Retina (tissue), 1 donor: ENCODE measurements at places on chromosomes 11 and 22.

GRCh38 chr22:43969021-43969878, 14.0 kb downstream of the SAMM50 start:
- DNase-seq: no peak

GRCh38 chr11:117876341-117877119, at the start of gene FXYD6:
FXYD6 (minus strand) TSS chr11:117876658; CDS start chr11:117842776, 33,882 bp downstream.
- peak; percentile 91 for DNase-seq

DNA sequence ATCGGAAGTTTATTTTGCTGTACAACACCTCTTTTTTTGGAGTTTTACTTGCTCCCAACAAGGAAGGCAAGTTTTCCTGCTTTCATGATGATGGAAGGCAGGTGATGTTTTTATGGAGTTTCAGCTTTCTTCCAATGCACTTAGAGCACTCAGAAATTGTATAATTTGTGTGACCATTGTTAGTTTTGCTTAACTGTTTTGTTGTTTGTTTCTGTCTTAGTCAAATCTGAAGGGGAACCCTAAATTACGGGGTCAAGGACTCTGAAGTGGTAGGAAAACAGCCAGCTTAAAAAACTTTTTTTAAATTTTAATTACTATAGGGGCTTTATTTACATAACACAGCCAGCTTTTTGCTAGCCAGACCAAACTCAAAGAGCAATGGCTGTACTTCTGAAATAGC, 14.7 kb downstream of the APOL6 start:
- DNase-seq: no peak

DNA sequence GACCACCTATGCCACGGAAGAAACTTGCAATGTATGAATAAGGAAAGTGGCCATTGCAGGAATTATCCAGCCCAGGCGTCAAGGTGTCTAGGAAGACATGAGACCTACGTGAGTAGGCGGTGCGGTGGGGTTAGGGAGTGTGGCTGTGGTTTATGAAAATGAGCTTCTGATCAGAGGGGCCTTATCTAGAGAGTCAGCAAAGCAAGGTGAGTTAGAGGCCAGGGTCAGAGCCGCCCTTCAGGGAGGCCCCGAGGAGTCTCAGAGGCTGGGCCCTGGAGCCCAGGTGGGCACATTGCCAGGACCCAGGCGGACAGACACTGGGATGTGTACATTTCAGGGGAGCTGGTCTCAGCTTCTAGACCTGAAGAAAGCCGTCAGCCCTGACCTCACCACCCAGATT, 13.8 kb upstream of the LINC01488 start:
- DNase-seq: no peak

GRCh38 chr11:65554057-65554818, 3.9 kb downstream of the LTBP3 start:
- no peak for DNase-seq

DNA sequence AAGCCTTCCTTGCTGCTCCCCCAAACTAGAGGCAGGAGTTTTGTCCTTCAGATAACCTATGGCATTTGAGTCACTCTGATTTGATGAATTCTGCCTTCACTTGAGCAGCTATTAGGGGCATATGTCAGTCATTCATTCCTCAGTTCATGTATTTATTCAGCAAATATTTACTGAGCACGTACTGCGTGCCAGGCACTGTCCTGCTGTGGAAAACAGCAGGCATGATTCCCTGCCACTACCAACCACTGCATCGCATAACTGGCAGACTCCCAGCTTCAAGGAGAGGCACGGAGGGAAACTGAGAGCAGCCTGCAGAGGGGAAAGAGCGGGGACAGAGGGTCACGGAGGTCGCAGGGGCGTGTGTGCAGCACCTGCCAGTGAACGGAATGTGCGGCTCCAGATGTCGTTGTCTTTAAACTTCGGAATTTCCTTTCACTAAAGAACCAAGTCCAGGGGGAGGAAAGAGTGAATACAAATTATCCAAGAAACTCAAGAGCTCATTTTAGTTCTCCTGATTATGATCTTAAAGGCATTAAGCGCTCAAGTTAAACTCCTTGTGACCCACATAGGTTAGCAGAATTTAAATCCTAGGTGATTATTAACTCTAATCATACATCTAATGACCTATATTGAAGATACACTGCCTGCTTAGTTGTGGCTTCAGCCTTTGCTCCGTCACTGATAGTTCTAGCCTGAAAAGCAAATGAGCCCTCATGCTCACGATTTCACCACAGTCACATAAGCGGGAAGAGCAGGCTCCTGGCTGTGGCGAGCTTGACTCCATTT, 12.6 kb downstream of the PPARA start:
- DNase-seq: no peak

DNA sequence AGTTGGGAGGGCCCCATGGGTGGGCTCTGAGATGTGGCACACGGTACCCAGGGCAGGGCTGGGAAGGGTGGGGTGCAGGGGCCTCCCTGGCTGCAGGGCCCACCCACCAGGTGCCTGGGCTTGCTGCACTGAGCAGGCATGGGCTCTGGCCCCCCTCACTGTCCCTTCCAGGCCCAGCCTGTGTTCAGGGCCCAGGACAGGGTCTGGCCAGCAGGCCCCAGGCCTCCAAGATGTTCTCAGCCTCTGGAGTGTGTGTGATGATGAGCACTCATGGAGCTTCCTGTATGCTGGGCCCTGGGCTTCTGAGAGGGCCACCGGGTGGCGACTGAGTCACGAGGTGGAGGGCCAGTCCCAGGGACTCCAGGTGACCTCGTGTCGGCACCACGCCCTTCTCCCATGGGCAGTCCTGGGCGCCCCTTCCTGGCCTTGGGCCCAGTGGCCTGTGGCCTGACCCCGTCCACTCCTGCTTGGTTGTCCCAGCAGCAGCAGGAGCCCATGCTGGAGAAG, 55.9 kb upstream of the CCDC188 start:
- DNase-seq: no peak

DNA sequence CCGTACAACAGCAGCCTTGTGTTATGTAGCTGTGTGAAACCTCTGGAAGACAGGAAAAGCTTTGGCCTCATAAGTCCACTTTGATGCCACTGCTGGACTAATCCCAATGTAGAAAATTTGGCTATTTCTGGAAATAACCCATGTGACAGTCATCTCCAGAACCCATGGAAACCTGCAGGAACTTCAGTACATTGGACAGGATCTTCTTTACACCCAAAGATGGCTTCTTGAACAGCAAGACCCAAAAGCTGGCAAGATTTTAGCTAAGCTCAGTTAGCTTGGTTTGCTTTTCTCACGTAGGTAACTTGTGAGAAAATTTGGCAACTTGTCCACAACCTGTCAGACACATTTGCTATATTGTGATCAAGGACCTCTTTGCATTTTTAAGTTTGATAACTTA, 74.8 kb upstream of the RCN1 start:
- DNase-seq: no peak

- peak; percentile 49 for DNase-seq
Observed at GRCh38 chr11:70324376-70325115, 54.1 kb downstream of the PPFIA1 start.
